IMR-90 (cell line): ENCODE measurements at places on chromosomes 6 and 20.

- H3K36me3 ChIP-seq: peaks cover 3% of the 10 kb centered on the region; the same call in 1 of the 2 replicates
- no peak overlapping the region for H3K27ac ChIP-seq
- no peaks in the 10 kb centered on the region for H3K27me3 ChIP-seq
- no peaks in the 10 kb centered on the region; the same call in 1 of the 2 replicates for H3K4me1 ChIP-seq
- H3K4me3 ChIP-seq: no peak overlapping the region
- no peak for DNase-seq
These were observed 97.9 kb downstream of the FYN start for GRCh38 chr6:111775145-111775922.

DNA sequence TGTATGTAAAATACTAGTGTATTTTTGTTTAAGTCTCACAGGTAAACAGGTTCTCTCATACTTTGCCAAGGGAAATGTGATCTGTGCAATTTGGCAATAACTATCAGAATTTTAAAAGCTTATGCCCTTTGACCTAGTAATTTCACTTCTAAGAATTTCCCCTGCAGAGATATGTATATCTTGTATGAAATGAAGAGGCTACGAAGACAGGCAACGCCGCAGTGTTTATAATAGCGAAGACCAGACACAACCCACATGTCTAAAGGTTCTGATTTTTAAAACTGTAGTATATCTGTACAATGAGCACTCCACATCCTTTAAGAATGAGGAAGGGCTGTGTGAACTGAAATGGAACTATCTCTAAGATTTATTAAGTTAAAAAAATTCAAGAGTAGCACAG lies 7.5 kb downstream of the TRAF3IP2 start:
- DNase-seq: peak; percentile 49
- no peak overlapping the region for H3K4me3 ChIP-seq
- H3K27ac ChIP-seq: peak overlapping the region; percentile 76; the same call in 1 of the 2 replicates
- no peaks in the 10 kb centered on the region for H3K27me3 ChIP-seq
- peaks cover 32% of the 10 kb centered on the region for H3K4me1 ChIP-seq

DNA sequence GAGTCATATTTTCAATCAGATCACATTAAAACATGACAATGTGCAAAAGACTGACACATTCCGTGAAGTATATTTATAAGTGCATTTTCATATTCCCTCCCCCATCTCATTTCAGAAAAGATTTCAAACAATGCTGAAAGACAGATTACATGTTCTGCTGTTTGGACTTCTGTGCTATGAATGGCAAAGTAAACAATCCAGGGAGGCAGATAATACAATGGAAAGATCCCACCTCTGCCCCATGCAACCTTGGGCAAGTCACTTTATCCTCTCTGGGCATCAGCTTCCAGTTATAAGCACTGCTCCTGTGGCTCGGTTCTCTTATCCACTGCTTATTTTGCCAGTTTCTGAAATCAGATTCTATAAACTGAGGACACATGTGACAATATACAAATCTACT lies 110.2 kb downstream of the RCAN2 start:
- no peaks in the 10 kb centered on the region for H3K4me1 ChIP-seq
- no peak overlapping the region for H3K27ac ChIP-seq
- DNase-seq: no peak
- H3K27me3 ChIP-seq: no peaks in the 10 kb centered on the region
- no peak overlapping the region for H3K4me3 ChIP-seq

GRCh38 chr20:934186-934840 lies 18.2 kb upstream of the ANGPT4 start:
- no peak overlapping the region for H3K4me3 ChIP-seq
- no peak for DNase-seq
- H3K27ac ChIP-seq: no peak overlapping the region
- no peaks in the 10 kb centered on the region for H3K4me1 ChIP-seq
